ENCODE measurements at places on chromosomes 2 and 18.

DNA sequence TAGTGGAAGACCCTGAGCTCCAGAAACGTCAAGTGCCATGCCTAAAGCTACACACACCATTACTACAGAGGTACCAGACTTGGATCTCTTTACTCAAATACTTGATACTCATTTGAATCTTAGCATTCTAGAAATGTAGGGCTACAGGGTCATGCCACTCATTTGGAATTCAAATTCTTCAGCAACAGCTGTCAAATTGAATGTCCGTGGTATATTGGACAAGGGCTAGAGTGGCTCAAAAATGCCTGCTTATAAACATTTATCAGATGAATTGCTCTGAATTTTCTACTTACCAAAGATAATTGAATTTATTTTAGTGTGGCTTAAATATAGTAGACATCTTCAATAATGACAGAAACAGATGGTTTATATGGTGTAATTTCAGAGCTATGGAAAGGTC lies 669.7 kb downstream of the SLC4A3 start:
- no peak for DNase-seq

- DNase-seq: no peak
Measured at GRCh38 chr2:235749771-235750160, 255.9 kb downstream of the AGAP1 start.

DNA sequence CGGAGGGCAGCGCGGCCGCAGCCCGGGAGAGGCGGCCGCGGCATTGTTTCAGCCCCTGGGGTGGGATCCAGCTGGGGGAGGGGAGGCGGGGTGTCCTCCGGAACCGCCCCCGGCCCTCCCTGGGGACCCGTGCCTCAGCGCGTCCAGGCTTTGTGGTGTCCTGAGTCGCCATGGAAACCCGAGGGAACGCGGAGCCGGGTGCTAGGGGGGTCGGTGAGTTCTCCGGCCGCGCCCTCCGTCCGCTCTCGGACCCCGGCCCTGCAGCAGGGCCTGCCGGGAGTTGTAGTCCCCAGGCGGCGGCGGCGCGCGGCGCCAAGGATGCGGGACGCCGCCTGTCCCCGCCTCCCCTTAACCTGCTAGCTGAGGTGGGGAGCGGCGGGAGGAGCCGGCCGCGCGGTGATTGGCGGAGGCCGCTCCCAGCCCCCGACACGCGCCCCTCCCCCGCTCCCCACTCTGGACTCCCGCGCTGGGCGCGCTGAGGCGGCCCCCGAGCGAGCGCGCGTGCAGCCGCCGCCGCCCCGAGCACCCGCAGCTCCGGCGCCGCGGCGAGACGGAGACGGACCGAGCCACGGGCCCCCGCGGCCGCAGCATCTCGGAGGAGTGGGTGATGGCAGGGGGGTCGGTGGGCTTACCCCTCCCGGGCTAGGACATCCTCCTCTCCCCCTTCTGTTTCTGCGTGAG lies at the start of gene DPYSL5:
Gene DPYSL5 (plus strand): TSS at position 478 of the 681 bp plus-strand sequence. CDS start 50,368 bp downstream, outside the sequence.
- no peak for DNase-seq

GRCh38 chr2:240129731-240130392 lies 6.2 kb downstream of the COPS9 start:
- DNase-seq: no peak

GRCh38 chr2:109102588-109103233 lies 26.3 kb upstream of the SH3RF3 start:
- DNase-seq: no peak

DNA sequence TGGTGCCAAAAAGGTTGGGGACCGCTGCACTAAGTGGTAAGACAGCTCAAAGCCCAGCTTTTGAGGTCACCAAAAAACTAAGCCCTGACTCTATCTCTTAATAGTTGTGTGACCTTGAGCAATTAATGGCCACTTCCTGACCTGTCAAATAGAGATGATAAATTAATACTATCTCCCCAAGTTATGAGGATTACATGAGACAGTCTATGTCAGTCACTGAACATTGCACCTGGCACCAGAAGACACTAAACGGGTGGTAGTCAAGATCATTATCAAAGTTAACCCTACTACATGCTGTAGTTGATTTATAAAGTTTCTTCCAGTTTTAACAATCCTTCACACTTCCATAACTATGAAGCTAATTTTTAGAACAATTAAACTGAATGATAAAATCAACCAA lies 36.5 kb downstream of the STPG4 start:
- no peak for DNase-seq

DNA sequence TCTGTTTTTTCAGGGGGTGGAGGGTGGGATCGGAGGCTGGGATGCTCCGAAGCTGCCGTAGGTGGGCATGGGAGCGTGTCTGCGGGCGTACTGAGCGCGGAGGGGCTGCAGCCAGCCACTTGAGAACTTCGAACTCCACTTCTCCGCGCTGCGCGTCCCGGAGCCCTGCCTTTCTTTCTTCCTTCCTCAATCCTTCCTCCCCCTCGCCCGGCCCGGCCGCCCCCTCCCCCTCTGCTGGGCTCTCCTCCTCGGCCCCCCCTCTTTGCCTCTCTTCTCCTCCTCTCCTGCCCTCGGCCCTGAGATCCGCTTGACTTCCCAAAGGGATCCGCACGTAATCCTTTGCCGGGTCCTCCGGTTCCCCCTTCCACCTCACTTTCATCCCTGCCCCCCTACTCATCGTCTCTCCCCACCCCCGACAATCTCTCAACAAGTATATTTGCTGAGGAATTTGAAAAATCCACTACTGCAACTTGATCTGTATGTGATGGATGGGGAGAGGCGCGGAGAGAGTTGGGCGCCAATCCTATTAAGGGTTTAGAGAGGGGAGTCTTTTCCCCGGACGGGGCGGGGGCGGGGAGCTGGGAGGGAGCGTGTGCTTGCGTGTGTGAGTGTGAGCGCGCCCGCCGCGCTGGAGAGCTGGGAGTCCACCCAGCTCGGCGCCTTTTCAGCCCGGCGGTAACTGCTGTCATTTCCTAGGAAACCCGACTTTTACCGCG lies 1.1 kb downstream of the GLI2 start:
- peak; percentile 89 for DNase-seq

DNA sequence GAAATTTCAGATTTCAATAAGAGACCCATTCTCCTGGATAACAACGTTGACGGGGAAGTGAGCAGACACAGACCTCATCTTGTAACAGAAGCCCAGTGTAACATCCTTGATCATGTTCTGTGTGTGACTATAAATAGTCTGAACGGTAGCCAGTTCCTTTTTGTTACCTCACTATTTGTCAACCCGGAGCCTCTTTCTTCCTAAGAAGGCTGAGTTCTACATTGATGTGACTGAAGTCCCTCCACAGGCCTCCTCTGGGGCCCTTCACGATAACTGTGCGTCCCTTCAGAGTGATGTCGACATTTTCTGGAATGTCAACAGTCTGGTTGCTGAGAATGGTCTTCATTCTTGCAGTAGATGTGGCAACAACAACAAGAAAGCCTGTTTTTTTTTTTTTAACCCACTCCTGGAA lies 6.3 kb upstream of the PLEKHM3 start:
- DNase-seq: no peak

DNA sequence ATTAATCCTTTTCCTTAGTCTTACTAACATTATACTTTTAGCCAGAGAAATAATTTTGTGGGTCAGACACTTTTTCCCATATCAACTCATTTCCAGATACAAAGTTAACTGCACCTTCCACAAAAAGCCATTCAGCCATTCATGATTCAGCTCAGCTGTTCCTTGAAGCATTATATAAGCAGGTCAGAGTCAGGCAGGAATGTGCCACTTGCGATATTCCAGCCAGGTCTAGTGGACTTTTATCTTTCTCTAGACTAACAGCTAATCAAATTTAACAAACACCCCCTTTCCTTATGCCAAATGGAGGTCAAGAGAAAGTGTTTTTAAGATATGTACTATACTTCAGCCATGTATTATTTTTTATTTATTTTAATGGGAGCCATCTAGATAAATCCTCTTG lies 75.6 kb upstream of the EPB41L3 start:
- no peak for DNase-seq
